ENCODE measurements at places on chromosomes 16 and 17.

DNA sequence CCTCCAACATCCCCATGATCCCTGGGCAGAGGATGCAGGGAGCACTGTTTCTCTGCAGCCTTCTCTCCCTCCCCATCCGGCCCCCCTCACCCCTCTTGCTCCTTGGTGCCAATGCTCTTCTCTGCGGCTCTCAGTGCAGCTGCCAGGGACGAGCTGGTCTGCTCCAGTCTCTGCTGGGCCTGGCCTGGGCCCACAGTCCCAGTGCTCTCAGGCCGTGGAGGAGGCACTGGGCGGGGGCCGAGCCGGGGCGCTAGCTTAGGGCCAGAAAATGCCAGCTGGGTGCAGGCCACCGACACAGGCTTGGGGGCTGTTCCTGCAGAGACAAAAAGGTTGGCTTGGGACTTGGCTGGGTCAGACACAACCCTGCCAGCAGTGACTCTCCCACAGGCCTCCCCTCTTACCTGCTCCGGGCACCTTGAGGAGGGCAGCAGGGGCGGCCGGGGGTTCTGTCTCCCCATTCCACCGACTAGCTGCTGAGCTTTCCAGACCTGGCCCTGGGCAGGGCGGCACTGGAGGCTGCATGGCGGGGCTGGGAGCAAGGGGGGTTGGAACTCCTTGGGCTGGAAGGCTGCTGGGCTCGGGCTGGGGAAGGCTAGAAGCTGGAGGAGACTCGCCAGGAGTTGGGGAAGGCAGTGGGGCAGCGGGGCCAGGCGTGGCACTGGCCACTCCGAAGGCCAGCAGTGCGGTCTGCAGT lies 13.8 kb downstream of the CASKIN2 start:
- no peak for DNase-seq

GRCh38 chr16:9308356-9308801 lies 216.9 kb downstream of the HAPSTR1 start:
- DNase-seq, result no peak

DNA sequence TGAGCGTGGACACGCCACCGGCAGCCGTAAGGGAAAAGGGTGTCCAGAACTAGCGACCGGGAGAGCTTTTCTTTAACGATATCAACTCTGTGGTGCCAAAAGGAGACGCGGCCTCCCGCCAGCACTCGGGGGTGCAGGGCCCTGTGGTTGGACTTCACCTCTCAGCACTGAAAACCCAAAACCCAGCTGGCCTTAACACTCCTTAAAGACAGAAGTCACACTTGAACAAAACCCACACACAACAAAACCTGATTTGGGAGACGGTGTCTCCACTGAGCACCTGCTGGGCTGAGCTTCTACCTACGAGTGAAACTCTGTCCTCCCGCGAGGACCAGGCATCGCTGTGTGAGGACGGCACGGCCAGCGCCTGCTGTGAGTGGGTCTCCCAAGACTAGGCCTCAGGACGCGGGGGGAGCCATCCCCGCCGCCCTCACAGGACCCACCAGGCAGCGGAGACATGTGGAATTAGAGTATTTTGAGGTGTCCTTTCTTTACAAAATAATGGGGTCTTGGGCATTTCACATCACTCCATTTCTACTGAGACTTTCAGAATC lies 46.7 kb downstream of the WDR45B start:
- DNase-seq, result no peak

DNA sequence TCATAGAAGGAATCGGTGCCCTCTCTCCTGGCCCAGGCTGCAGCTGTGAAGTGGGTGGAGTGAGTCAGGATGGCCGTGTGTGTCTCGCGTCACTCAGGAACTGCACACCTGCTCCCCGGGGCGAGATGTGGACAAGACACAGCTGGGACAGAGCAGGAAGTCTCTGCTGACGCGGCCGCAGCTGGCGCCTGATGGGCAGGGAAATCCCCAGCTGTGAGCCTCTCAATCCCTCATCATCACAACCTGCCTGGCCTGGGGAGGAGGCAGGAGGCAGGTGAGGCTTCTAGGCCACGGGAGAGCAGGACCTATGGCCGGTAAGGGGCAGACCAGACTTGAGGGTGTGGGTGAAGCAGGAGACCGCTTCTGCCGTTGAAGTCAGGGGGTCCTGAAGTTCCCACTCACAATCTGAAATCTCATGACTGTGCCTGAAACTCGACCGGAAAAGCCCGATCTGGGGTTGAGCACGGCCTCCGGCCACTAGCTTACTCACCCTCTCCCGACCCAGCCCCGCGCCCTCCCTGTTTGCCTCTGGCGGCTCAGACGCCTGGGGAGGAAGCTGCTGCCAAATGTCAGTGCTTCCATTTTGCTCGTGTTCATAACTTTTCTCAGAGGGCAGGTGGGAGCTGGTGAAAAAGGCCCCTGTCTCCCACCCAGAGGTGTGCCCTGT lies 1.1 kb upstream of the TRPV3 start:
- no peak for DNase-seq

DNA sequence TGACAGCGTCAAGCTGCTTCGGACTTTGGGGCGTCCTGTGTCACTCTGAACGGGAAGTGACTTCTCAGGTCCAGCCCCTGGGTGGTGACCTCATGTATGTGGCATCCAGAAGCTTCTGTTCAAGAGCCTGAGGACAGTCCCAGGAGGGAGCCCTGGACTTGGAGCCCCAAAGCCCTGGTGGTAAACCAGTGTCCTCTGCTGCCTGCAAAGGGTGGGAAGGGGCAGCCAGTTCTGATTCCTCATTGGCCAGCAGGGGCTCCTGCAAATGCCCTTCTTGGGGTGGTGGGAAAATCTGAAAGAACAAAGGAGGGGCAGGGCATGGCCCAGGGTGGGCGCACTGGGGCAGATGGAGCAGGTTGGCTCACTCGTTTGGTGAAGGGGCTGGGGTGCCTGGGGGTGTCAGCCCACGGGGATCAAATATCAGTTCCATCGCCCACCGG lies 1.6 kb downstream of the OSGIN1 start:
- peak; percentile 43 for DNase-seq

GRCh38 chr16:62562121-62562520 lies 525.9 kb upstream of the CDH8 start:
- DNase-seq, result no peak

DNA sequence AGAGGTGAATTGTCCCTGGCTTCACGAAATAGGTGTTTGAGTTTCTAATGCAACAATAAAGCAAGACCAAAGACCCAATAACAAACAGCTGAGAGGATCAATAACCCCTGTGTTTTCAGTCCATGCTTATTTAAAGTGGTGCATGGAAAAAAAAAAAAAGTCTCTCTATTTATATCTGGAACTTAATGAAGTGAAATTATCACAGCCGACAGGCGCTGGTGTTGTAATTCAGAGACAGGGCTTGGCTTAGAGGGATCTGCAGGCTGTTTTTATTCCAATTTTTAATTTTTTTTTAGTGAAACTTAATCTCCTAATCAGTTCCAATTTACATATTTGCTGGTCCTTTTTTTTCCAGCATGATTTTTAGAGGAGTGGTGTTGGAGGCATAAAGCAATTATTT lies 858.2 kb upstream of the SOX9 start:
- DNase-seq, result no peak

DNA sequence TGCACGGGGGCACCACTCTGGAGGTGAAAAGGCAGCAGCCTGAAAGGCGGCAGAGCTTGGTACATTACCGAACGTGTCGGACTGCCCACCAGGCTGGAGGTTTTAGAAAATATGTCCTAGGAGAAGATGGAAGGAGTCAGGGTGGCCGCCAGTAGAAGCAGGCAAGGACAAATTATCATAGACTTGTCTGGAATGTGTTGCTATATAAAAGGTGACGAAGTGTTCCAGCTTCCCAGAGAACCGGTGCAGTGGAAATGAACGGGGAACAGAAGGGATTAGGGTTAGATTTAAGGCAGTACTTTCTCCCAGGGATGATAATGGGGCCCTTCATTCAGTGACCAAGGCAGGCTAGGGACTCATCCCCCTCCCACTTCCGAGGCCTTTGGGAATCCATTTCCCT lies 27.4 kb downstream of the PIPOX start:
- DNase-seq, result no peak

GRCh38 chr16:81477697-81478693 lies 33.4 kb downstream of the CMIP start:
- DNase-seq, result no peak

GRCh38 chr17:39787743-39788484 lies 50.2 kb downstream of the GRB7 start:
- no peak for DNase-seq

DNA sequence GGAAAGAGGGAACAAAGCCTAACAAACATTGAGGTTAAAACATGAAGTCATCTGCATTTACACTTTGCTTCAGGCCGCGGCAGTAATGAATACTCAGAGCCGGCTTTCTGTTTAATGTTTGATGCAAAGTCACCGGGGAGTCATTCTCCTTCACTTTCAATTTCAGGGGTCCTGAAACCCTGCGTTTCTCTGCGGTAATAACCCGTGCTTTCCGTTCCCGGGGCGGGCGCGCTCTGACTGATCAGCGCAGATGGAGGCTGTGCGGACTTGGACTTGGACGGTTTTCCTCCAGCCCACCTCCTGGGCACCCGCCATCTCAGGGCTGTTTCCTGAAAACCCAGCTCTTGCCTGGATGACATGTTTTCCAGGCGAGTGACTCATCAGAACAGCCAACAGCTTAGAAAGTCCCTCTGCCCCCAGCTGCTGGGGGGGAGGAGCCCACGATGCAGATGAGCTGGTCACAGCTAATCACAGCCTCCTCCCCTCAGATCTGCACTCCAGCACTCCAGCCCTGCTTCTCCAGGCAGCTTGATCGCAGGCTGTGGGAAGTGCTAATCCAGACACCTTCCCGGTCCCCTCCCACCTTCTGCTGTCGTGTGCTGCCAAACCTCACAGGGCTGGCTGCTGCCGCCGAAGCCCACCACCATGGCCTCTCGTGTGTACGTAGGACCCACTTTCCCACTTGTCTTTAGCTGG lies 158.6 kb upstream of the CHMP6 start:
- peak; percentile 89 for DNase-seq

- no peak for DNase-seq
Measured at GRCh38 chr17:66636111-66636510, 198.8 kb upstream of the CACNG5 start.

DNA sequence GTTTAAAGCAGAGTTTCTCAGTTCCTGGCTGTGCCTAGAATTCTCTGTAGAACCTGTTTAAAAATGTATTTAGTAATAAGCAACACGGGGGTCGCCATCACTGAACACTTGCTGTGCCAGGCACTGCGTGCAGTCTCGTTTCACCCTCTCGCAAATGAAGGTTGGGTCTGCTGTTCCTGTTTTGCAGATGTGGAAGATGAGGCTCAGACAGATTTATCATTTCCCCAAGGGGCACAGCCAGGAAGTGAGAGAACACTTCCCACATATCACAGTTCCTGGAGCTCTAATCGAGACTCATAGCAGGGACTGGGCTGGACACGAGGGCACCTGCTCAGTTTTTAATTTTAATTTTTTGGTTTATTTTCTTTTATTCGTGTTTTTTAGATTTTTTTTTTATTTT lies 122.7 kb downstream of the ABCC6 start:
- DNase-seq, result no peak

DNA sequence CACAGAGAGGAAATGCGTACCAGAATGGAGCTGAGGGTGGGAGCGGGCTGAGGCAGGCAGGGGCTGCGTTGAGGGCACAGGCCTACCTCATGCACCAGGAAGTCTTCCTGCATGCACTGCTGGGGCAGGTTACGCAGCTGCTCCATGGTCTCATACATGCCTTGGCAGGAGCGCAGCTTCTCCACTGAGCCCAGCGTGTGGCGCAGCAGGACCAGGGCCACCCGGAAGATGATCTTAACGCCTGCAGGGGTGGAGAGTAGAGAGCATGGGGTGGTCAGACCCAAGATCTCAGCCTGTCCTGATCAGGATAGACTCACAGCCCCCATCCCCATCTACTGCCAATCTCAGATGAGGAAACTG lies 3.4 kb upstream of the CD2BP2 start:
- no peak for DNase-seq

- no peak for DNase-seq
Measured at GRCh38 chr17:2792366-2793169, 3.7 kb upstream of the RAP1GAP2 start.

GRCh38 chr16:4450931-4451519 lies 23.4 kb downstream of the NMRAL1 start:
- DNase-seq, result no peak

GRCh38 chr16:50756473-50756872 lies 14.6 kb downstream of the CYLD start:
- DNase-seq, result no peak

DNA sequence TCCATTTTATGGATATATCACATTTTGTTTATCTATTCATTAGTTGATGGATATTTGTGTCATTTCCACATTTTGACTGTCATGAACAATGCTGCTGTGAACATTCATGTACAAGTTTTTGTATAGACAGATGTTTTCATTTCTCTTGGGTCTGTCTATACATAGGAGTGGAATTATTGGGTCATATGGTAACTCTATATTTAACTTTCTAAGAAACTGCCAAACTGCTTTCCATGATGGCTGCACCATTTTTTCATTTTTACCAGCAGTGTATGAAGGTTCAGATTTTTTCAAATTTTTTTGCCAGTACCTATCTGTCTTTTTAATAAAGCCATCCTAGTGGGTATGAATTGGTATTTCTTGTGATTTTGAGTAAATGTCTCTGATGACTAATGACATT lies 15.5 kb downstream of the NFAT5 start:
- DNase-seq, result no peak

- DNase-seq, result no peak
Measured at GRCh38 chr16:11737713-11738112, 4.9 kb downstream of the TXNDC11 start.

GRCh38 chr17:43641416-43641815 lies 20.3 kb downstream of the MEOX1 start:
- no peak for DNase-seq

DNA sequence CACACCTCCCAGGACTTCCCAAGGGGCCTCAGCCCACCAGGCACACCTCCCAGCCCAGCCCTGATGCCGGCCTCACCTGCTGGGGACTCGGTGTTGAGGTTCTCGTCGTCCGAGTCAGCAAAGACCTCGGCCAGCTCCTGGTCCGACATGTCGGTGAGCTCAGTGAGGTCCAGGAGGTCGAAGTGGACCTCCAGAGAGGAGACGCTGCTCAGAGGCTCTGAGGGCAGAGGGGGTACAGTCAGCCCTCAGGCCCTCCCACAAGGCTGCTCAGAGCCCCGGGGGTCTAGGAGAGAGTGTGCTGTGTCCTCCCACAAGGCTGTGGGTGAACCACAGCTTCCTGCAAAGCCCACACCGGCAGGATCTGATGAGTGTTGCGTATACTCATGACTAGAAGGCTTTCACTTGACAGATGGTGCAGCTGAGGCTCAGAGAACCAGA lies 10.5 kb downstream of the DBNDD1 start:
- DNase-seq, result no peak

GRCh38 chr16:85072076-85072860 lies 40.0 kb downstream of the CIBAR2 start:
- no peak for DNase-seq

GRCh38 chr16:85602402-85603202 lies 10.5 kb upstream of the GSE1 start:
- no peak for DNase-seq

GRCh38 chr17:5127910-5128309 lies 12.1 kb downstream of the USP6 start:
- no peak for DNase-seq

GRCh38 chr16:85239239-85239638 lies 127.0 kb upstream of the CIBAR2 start:
- DNase-seq, result no peak

- peak; percentile 32 for DNase-seq
Measured at GRCh38 chr17:76278952-76279741, 14.0 kb downstream of the UBALD2 start.
